ENCODE measurements at places on chromosomes 12 and 14.

DNA sequence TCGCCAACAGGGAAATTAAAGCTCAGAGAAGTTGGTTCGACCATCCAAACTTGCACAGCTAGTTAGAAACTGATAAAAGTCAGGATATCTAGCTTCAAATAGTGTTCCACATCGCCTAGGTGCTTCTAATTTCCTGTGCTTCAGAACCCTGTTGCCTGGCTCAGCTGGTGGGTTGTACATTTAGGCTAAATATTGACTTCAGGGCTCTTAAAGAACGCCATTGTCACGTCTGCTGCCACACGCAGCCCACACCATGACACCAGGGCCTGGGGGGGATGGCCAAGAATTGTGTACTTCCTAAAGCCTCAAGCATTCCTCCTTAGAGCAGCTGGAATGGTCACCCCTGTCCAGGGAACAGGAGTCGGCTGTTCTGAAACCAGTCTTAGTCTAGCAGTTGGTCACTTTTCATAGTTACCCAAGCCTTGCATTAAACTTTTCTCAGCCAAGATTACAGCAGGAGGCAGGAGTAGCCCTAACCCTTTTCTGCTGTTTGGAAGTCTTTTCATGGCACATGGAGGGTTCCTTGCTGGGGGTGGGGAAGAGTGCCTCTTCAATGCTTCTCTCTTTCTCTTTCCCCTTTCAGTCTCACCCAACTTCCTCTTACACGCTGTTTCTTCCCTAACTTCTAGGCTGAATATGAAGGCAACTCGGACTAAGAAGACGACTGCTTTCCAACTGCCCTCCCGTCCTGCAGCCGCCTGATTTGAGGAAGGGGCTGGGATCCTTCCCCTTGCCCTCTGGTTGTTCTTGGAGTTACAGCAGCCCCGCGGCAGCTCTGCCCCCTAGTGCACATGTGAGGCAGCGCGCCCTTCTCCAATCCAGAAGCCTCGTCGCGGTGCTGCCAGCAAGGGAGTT lies 17.1 kb downstream of the FOS start:
- DNase-seq = peak; percentile 12

DNA sequence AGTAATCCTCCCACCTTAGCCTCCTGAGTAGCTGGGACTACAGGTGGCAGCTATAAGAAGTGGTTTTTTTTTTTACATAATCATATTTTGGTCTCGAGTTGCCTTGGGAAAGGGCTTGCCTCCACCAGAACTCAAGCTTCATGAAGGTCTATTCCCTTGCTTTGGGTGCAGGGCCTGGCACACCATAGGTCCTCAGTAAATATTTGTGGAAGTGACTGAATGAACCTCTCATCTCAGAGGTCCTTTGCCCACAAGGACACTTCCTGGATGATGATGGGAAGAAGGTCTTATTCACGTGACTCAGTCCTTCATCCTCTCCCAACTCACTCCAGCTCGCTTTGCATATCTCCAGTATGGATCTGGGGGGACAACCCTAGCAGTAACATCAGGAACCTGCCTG lies 114.0 kb upstream of the MED13L start:
- DNase-seq = no peak

GRCh38 chr12:105576261-105576660 lies 245.8 kb downstream of the C12orf75 start:
- no peak for DNase-seq

DNA sequence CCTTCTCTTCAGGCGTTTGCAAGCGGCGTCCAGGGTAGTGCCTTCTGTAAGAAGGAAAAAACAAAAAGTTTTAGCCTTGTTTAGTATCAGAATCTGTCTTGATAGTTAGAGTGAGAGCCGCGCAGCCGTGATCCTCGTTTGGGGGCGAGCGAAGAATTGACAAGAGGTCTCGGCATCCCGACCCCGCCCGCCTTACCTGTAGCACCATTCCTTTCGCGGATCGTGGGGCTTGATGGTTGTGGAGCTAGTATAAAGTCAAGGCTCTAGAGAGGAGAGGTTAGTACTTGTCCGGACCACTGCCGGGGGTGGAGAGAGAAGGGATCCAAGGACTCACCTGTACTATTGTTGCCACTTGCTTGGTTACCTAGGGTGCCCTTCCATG lies 494 bp downstream of the TMTC3 start:
- DNase-seq = no peak

DNA sequence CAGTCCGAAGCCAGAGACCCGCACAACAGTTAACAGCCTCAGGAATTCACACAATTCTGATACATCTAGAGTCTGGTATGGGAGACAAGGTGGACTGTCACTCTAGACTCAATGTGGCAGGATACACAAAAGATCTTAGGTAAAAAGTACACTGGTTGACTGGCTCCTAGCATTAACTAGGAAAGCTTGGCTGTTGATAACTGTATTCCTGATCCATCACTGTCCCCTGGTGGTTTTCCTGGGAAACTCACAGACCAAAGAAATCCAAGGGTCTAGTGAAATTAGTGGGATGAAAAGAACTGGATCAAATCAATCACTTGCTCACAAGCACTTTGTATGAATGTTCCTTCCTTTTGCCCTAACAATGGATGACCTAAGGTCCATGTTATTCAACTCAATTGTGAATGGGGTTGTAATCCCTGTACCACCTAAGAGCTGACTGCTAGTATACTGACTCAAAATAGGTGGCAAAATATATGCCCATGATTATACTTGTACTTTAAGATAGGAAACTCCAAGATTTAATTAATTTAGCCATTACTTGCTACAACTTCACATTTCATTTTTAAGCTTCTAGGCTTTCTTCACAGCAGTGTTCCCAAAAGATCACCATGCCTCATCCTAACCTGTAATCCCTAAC lies 14.0 kb downstream of the NPC2 start:
- DNase-seq = no peak

GRCh38 chr14:69648480-69649451 lies 37.4 kb downstream of the SUSD6 start:
- DNase-seq = no peak

- DNase-seq = no peak
Observed at GRCh38 chr12:41333974-41334373, 145.9 kb downstream of the PDZRN4 start.

GRCh38 chr14:34067587-34067986 lies 116.7 kb upstream of the EGLN3 start:
- DNase-seq = no peak

DNA sequence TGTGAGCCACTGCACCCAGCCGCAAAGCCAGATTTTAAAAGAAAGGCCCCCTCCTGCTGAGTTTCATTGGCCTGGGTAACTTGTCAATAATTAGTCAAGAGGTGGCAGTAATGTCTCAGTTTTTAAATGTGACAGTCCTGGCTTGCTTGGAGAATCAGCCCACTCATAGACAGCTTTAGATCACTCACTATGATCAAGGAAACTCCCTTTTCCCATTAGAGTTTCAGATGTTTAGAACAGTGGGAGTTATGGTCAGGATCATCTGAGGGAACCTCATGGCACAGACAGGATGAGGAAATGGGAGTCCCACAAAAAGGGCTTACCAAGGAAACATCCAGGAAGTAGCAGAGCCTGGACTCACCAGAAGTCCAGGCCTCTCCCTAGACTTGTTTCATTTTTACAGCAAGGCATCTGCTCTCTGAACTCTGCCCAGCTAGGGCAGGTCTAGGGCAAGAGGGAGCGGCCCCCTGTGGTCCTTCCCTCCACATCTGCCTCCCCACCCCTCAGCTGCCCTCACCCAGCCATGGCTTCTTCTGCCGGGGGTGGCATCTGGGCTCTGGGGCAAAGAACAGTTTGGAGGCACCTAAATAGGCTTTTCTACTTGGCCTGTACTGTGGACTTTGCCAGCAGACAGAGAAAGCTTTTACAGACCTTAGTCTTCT lies 11.2 kb downstream of the BCL2L14 start:
- DNase-seq = peak; percentile 15

- DNase-seq = no peak
Observed at GRCh38 chr12:41188058-41188840, at the start of gene PDZRN4. Gene PDZRN4 (plus strand): TSS chr12:41188320.

GRCh38 chr12:32499048-32499447 lies 99.7 kb downstream of the FGD4 start:
- DNase-seq = no peak

DNA sequence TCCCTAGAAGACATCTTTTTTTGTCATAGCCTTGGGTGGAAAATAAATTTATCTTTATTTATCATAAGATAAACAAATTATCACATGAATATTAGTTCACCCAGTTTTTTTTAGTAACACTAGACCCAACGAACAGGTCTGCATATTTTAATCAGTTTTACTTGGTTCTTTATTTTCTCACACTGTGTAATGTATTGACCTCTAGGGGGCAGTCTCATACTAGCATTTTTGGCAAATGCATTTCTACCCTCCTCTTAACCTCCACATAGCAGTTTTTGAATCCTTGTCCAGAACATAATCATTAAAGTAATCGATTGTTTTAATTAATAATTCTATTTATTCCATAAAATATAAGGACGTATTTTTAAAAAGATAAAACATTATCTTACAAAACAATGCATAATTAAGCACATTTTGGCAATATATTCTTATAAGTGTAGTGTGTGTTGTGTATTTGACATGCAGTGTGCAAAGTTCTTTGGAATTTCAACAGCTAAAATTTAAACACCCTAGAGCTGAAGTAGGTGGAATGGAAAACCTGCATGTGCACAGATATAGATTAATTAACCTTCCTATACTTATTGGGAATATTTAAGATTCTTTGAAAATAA lies 31.6 kb upstream of the PTPRQ start:
- peak; percentile 48 for DNase-seq

GRCh38 chr12:2477009-2477766 lies 317.6 kb upstream of the FKBP4 start:
- no peak for DNase-seq

GRCh38 chr14:91774140-91775096 lies 42.5 kb upstream of the CATSPERB start:
- no peak for DNase-seq

DNA sequence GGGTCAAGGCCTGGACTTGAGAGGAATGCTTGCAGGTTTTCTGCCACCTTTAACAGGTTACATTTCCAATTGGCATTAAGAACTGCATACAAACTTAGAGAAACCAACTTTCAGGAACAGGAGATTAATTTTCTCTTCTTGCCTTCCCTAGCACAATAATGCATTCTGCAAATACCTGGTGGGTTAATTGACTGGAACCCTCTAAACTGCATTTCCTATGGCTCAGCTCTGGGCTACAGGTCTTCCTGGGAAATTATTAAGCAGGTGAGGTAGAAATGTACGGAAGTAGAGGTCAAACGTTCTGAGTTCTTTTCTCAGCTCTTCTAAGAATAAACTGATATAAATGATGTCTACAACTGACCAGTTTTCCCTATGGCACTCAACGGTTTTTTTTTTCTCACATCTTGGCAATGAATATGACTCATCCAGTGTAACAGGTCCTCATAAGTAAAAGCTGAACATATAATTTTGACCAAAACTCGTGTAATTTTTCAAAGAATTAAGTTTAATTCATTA lies 144.9 kb upstream of the PELI2 start:
- DNase-seq = no peak
